ENCODE measurements at places on chromosomes 16 and 17. TPM values are rescaled to one million over a fixed set of nuclear protein-coding genes. Genes with fewer than 3 reads are reported as not detected.

Gene FBXW10
- not detected for polyA plus RNA-seq

Gene KRT28
- not detected for polyA plus RNA-seq

Gene CTRB1
- polyA plus RNA-seq = not detected

Gene ASGR1
- 0.50 TPM for polyA plus RNA-seq

Gene P2RX1
- 2.4 TPM for polyA plus RNA-seq

Gene LRRC46
- polyA plus RNA-seq = 0.90 TPM

Gene SLC5A11
- polyA plus RNA-seq = 0.13 TPM

Gene HLF
- not detected for polyA plus RNA-seq

Gene INCA1
- 0.36 TPM for polyA plus RNA-seq

Gene RABEP1
- 62.9 TPM for polyA plus RNA-seq

Gene PIMREG
- not detected for polyA plus RNA-seq

Gene ZDHHC1
- polyA plus RNA-seq = 0.33 TPM

Gene ESRP2
- polyA plus RNA-seq = 0.48 TPM

Gene RNU2-1
- polyA plus RNA-seq = not detected

Gene LMF1
- 16.1 TPM for polyA plus RNA-seq

Gene GSG1L
- not detected for polyA plus RNA-seq

Gene KRT40
- polyA plus RNA-seq = not detected

Gene ZC3H7A
- polyA plus RNA-seq = 37.5 TPM

Gene SLC52A1
- polyA plus RNA-seq = not detected

Gene SLC47A2
- 0.15 TPM for polyA plus RNA-seq

Gene CCL17
- polyA plus RNA-seq = not detected

Gene SPN
- polyA plus RNA-seq = 11.0 TPM

Gene SLC35G6
- not detected for polyA plus RNA-seq

Gene BICDL2
- polyA plus RNA-seq = not detected

Gene TP53TG3C
- polyA plus RNA-seq = not detected

Gene CCL7
- polyA plus RNA-seq = not detected

Gene SHCBP1
- 1.6 TPM for polyA plus RNA-seq

All from IgD-negative memory B cell (primary cell).